K562 (cell line): ENCODE measurements at places on chromosomes 3 and 15. TPM values are rescaled to one million over a fixed set of nuclear protein-coding genes. Genes with fewer than 3 reads are reported as not detected.

P2RY13 gene
- not detected in 2 replicates for total RNA-seq

C3orf20 gene
- total RNA-seq: not detected in 2 replicates

DNA sequence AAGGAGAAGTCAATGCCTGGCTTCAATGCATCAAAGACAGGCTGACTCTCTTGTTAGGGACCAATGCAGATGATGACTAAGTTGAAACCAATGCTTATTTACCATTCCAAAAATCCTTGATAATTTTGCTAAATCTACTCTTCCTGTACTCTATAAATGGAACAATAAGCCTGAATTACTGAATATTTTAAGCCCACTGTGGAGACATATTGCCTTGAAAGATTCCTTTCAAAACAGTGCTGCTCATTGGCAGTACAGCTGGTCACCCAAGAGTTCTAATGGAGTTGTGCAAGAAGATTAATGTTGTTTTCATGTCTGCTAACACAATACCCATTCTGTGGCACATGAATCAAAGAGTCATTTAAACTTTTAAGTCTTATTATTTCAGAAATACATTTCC, 181.0 kb upstream of the CBLB start:
- no peak overlapping the region for H3K4me3 ChIP-seq
- no peaks in the 10 kb centered on the region for H3K4me1 ChIP-seq
- no peaks in the 10 kb centered on the region for H3K36me3 ChIP-seq
- no peaks in the 10 kb centered on the region for H3K27me3 ChIP-seq
- no peak overlapping the region for H3K27ac ChIP-seq

DNA sequence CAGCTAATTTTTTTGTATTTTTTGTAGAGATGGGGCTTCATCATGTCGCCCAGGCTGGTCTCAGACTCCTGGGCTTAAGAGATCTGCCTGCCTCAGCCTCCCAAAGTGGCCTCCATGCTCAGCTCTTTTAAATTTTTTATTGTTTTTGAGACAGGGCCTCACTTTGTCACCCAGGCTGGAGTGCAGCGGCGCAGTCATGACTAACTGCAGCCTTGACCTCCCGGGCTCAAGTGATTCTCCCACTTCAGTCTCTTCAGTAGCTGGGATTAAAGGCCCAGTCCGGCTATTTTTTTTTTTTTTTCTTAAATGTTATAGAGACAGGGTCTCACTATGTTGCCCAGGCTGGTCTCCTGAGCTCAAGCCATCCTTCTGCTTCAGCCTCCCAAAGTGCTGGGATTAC, 15.1 kb upstream of the BAHD1 start:
- no peak overlapping the region for H3K4me3 ChIP-seq
- no peak overlapping the region for H3K27ac ChIP-seq
- H3K36me3 ChIP-seq: no peaks in the 10 kb centered on the region
- DNase-seq: no peak
- peaks cover 42% of the 10 kb centered on the region for H3K4me1 ChIP-seq

DNA sequence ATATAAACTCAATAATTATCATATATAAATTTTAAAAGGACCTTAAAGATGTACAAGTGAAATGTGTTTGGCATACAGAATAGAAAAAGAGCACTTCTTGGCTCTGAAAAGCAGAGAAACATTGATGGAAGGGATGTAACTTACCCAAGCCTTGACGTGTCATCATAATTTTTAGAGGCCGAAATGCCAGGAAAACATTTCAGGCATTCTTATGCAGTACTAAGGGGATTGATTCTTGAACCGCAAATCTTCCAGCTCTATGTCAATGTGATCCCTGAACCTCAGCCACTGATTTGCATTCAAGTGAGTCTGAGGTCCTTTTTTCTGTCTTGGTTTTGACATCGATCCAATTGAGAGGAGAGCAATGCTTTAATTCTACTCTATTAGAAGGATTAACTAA, 97.8 kb downstream of the CLDN1 start:
- no peaks in the 10 kb centered on the region for H3K36me3 ChIP-seq
- no peaks in the 10 kb centered on the region for H3K4me1 ChIP-seq
- H3K27ac ChIP-seq: no peak overlapping the region
- DNase-seq: no peak
- H3K27me3 ChIP-seq: no peaks in the 10 kb centered on the region

DNA sequence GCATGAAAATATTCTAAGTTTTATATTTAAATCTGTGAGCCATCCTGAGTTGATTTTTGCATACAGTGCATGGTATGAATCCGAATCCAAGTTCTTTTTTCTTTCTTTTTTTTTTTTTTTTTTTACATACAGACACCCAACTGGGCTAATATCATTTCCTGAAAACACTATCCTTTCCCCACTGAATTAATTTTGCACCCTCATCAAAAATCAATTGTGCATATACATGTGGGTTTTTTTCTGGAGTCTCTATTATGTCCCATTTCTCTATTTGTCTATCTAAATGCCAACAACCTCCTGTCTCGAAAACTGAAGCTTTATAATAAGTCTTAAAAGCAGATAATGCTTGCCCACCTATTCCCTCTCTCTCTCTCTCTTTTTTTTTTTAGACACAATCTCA, 5.9 kb upstream of the ABI3BP start:
- no peak overlapping the region for H3K27ac ChIP-seq
- DNase-seq: no peak
- no peaks in the 10 kb centered on the region for H3K4me1 ChIP-seq
- no peak overlapping the region for H3K4me3 ChIP-seq

GRCh38 chr3:177681852-177682251, 484.6 kb upstream of the TBL1XR1 start:
- no peak for DNase-seq
- H3K4me1 ChIP-seq: peaks cover 16% of the 10 kb centered on the region
- H3K36me3 ChIP-seq: no peaks in the 10 kb centered on the region
- H3K4me3 ChIP-seq: no peak overlapping the region
- H3K27me3 ChIP-seq: no peaks in the 10 kb centered on the region

DNA sequence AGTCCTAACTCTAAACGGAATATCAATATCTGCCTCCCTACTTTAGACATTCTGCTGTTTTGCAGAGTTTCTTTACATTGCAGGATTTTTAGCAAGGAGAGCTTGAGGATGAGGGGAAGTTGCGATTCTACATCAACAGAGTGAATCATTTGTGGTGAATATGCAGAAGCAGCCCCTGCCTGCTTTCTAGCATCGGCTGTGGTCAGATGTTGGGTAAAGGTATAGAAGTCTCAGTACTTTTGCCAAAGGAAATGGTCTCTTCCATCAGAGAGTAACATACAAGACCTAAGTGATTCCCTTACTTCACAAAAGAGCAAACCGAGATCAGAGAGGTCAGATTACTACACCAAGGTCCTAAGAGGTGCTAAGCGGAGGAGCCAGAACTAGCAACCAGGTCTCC, 15.2 kb downstream of the ST3GAL6 start:
- H3K27ac ChIP-seq: no peak overlapping the region
- no peak for DNase-seq
- H3K36me3 ChIP-seq: no peaks in the 10 kb centered on the region
- H3K27me3 ChIP-seq: no peaks in the 10 kb centered on the region; the same call in 1 of the 2 replicates
- H3K4me1 ChIP-seq: no peaks in the 10 kb centered on the region
